Activated CD4-positive, alpha-beta T cell treated with anti-CD3 and anti-CD28 coated beads, Interleukin-10, Interleukin-2, amounts not matched to agents 100 ng/mL and 50 ng/mL, durations not matched to agents 16 hours and 8 hours (primary cell): ENCODE measurements at places on chromosomes 11 and 22.

GRCh38 chr11:19873730-19874129 lies 161.1 kb downstream of the NAV2 start:
- DNase-seq, result no peak

DNA sequence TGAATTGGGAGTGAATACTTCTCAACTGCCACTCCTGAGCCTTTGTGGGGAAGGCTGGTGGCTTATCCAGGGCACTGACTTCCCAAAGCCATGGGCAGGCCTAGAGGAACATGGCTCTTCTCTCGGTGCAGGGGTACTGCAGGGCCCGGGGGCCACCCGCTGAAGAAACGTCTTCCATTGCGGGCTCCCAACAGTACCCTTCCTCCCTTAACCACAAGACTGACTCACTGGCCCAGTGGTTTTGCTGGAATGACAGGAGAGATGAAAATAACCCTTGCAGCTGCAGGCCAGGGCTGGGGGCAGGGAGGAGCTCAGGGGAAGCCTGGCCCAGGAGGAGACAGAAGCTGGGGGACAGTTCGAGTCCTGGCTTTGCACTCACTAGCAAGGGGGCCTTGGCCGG lies 13.5 kb downstream of the TXN2 start:
- DNase-seq, result peak; percentile 49

DNA sequence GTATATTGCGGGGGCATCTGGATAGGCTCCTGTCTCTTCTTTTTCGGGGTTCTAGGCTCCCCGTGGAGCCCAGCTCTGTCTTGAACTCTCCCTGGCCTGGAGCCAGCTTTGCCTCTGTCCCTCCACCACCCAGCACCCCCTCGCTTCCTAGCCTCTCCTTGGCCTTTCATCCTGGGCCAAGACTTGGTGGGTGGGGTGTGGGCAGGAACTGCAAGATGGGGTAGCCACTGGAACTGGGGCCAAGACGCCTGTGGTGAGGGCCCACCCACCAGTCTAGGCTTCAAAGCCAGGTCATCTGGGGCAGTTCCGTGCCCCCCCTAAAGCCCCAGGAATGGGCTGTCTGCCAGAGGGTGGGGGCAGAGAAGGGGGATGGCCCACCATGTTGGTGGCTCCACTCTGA lies 1.7 kb upstream of the CRYBB1 start:
- DNase-seq, result no peak

DNA sequence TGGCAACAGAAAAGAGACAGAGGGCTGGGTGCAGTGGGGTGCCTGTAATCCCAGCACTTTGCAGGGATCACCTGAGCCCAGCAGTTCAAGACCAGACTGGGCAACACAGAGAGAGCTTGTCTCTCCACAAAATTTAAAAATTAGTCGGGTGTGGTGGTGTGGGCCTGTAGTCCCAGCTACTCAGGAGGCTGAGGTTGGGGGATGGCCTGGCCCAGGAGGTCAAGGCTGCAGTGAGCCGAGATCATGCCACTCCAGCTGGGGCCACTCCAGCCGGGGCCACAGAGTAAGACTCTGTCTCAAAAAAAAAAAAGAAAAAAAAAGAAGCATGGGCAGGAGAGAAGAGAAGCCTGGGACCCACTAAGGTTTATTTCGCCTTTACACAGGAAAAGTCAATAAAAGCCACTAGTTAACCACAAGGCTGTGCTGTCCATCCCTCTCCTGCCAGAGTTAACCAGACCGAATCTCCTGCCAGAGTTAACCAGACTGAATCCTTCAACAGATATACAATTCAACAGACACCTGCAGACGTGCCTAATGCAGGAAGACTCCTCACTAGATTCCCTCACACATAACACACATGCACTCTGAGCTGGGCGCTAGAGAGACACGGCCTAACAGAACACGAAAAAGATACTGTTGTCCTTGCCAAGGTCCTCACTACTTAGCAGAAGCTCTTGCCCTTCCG lies 29.8 kb downstream of the MICAL3 start:
- no peak for DNase-seq

DNA sequence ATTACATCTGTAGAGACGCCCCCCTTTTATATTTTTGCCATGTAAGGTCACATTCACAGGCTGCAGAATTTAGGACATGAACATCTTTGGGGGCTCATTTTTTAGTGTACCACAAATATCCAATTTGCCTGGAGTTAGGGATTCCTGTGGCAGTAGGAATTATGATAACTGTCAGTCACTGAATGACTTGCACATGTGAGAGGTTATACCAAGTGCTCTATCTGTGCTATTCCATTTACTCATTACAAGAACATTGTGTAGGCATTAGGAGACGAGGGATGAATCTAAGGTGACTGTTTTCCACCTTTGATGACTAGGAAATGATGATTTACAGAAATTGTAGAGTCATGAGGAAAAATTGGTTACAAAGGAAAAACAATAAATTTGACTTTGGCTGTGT lies 79.3 kb downstream of the LIF start:
- DNase-seq, result peak; percentile 83

- DNase-seq, result no peak
These were observed 49.0 kb downstream of the C2CD3 start for GRCh38 chr11:74121804-74122203.

DNA sequence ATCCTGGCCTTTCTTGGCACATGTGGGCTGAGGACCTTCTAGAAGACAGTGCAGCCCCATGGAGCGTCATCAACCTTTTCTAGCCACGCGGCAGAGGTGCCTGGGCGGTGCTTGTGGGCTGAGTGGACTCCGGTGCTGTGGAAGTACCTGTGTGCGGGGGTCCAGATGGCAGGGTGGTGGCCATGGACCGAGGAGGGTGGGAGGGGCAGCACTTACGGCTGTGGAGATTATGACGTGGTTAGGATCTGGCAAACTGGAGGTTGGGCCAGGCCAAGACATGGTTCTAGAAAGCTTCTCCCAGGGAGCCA lies 2.0 kb downstream of the TUB start:
- no peak for DNase-seq

DNA sequence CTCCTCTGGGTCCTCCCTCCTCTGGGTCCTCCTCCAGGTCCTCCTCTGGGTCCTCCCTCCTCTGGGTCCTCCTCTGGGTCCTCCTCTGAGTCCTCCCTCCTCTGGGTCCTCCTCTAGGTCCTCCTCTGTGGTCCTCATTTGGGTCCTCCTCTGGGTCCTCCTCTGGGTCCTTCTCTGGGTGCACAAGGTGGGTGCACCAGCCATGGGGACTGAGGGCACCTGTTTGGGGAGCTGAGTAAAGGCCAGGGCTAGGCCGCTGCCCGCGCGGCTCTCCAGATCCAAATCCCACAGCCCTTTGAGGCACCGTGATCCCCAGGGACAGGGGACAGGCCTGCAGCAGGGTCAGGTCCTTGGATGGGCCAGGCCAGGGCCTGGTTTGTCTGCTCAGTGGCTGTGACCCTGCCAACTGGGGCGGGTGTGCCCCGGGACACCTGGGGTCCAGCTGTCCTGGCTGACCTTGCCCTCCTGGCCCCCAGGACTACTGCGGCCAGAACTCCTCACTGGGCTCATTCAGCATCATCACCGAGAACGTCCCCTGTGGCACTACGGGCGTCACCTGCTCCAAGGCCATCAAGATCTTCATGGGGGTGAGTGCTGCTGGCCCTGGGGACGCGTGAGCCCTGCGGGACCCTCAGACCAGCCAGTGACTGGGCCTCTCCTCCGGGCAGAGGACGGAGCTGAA lies 12.7 kb downstream of the MUC2 start:
- DNase-seq, result no peak

DNA sequence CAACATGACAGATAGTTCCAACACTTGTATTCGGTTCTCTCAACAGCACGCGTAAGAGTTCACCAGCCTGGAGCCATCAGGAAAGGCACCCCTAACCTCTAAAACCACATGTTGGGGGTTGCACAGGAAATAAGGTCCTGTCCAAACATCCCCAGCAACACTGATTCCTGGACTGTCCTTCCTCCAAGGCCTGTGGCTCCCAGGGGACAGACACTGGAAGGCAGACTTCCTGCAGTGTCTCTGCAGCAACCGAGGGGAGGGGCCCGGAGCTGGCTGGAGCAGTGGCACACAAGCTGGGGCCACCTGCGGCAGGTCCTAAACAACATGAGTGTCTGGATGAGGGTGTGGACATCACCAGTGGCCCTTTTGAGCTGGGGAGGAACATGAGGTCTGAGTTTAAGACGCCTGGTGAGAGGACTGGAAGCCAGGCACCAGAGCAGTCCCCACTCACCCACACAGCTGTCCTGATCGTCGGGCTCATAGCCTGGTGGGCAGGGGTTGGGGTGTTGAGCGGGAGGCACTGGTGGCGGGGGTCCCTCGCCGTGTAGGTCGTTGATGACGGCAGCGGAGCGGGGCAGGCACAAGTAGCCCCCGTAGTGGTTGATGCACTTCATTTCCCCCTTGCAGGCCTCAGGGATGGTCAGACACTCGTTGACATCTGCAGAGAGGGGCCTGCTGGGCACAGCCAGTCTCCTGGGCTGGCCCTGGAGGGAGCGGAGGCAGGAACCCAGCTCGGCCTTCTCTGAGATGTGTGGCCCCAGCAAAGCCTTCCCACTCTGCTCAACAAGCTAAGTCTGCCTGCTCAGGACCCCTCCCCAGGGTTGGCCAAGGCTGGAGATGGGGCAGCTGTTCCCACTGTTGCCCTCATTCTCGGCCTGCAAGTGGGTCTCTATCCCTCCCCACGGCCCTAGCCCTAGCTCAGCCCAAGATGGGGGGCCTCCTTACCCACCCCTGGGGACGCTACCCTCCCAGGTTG lies 1.6 kb downstream of the EFEMP2 start:
- no peak for DNase-seq

- peak; percentile 3 for DNase-seq
These were observed 63.6 kb upstream of the TIMP3 start for GRCh38 chr22:32737811-32738497.

GRCh38 chr11:118398791-118399559 lies 2.4 kb upstream of the ATP5MG start:
- peak; percentile 82 for DNase-seq

- no peak for DNase-seq
These were observed 18.4 kb downstream of the PARVB start for GRCh38 chr22:44042249-44043218.
